ENCODE measurements at places on chromosomes 12 and 14. TPM values are rescaled to one million over a fixed set of nuclear protein-coding genes. Genes with fewer than 3 reads are reported as not detected.

GRCh38 chr14:68392393-68393141, 400.3 kb downstream of the ZFP36L1 start:
- H3K36me3 ChIP-seq, result no peaks in the 10 kb centered on the region
- no peaks in the 10 kb centered on the region for H3K4me1 ChIP-seq
- no peak for DNase-seq
- H3K27me3 ChIP-seq, result no peaks in the 10 kb centered on the region
- H3K27ac ChIP-seq, result no peak overlapping the region
- H3K4me3 ChIP-seq, result no peak overlapping the region

GRCh38 chr12:70364695-70365397, 1.2 kb upstream of the KCNMB4 start:
- no peak overlapping the region for H3K27ac ChIP-seq
- no peaks in the 10 kb centered on the region for H3K36me3 ChIP-seq
- H3K27me3 ChIP-seq, result peaks cover 20% of the 10 kb centered on the region
- H3K4me1 ChIP-seq, result peaks cover 7% of the 10 kb centered on the region
- peak overlapping the region; percentile 48 for H3K4me3 ChIP-seq

- no peaks in the 10 kb centered on the region for H3K36me3 ChIP-seq
- DNase-seq, result peak; percentile 87
- peaks cover 11% of the 10 kb centered on the region for H3K4me1 ChIP-seq
- peak within 1 kb of the TSS; percentile 75 for H3K4me3 ChIP-seq
- H3K27ac ChIP-seq, result peak within 1 kb of the TSS; percentile 94
Measured at GRCh38 chr14:37172024-37172869, at the start of gene SLC25A21. Gene SLC25A21, minus strand, starts transcription at chr14:37172606.

- H3K27me3 ChIP-seq, result no peaks in the 10 kb centered on the region
- peaks cover 48% of the 10 kb centered on the region for H3K4me1 ChIP-seq
- H3K4me3 ChIP-seq, result no peak overlapping the region
- H3K36me3 ChIP-seq, result no peaks in the 10 kb centered on the region
Measured at GRCh38 chr12:116919247-116919661, 8.5 kb downstream of the FBXW8 start.

GRCh38 chr12:55039395-55040354, 19.9 kb downstream of the NEUROD4 start:
- H3K27me3 ChIP-seq, result peaks cover 7% of the 10 kb centered on the region
- no peak overlapping the region for H3K4me3 ChIP-seq
- no peaks in the 10 kb centered on the region for H3K4me1 ChIP-seq
- no peak for DNase-seq
- H3K27ac ChIP-seq, result no peak overlapping the region

GRCh38 chr12:107109726-107110719, 16.7 kb upstream of the CRY1 start:
- 0 out of 3 replicates have a peak overlapping the region, but pooled peaks have one; percentile 15 for H3K27ac ChIP-seq
- no peaks in the 10 kb centered on the region for H3K27me3 ChIP-seq
- no peaks in the 10 kb centered on the region for H3K4me1 ChIP-seq
- peak overlapping the region; percentile 2 for H3K4me3 ChIP-seq
- DNase-seq, result no peak

- H3K27me3 ChIP-seq, result no peaks in the 10 kb centered on the region
- no peak overlapping the region for H3K4me3 ChIP-seq
- H3K36me3 ChIP-seq, result no peaks in the 10 kb centered on the region
- DNase-seq, result no peak
- H3K4me1 ChIP-seq, result no peaks in the 10 kb centered on the region
Measured at GRCh38 chr12:116308647-116309046, 31.2 kb upstream of the MED13L start.

- no peaks in the 10 kb centered on the region for H3K4me1 ChIP-seq
- no peaks in the 10 kb centered on the region for H3K27me3 ChIP-seq
- no peak for DNase-seq
Measured at GRCh38 chr14:59313144-59313651, 124.7 kb downstream of the DAAM1 start.

- DNase-seq, result no peak
- H3K4me3 ChIP-seq, result no peak overlapping the region
- H3K4me1 ChIP-seq, result no peaks in the 10 kb centered on the region
- no peaks in the 10 kb centered on the region for H3K36me3 ChIP-seq
- no peaks in the 10 kb centered on the region for H3K27me3 ChIP-seq
- no peak overlapping the region for H3K27ac ChIP-seq
Measured at GRCh38 chr14:93381644-93382043, 34.7 kb downstream of the COX8C start.

DNA sequence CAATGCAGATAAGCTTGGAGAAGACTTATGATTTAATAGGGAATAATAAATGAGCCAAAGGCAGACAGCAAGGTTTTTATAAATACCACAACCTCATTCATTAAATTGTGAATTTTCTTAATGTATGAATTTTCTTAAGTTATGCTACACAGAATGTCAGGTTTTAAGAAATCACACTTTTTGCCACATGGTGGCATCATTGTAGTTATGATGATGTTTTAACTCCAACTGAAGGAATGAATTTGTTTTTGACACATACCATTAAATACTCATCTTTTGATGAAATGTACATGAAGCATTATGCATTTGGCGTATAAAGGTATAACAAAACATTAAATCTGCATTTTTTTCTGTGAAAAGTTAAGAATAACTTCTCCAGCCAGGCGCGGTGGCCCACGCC, 524.1 kb upstream of the FBXO33 start:
- no peaks in the 10 kb centered on the region for H3K27me3 ChIP-seq
- no peak overlapping the region for H3K4me3 ChIP-seq
- H3K36me3 ChIP-seq, result no peaks in the 10 kb centered on the region
- no peaks in the 10 kb centered on the region for H3K4me1 ChIP-seq
- H3K27ac ChIP-seq, result no peak overlapping the region
- no peak for DNase-seq

DNA sequence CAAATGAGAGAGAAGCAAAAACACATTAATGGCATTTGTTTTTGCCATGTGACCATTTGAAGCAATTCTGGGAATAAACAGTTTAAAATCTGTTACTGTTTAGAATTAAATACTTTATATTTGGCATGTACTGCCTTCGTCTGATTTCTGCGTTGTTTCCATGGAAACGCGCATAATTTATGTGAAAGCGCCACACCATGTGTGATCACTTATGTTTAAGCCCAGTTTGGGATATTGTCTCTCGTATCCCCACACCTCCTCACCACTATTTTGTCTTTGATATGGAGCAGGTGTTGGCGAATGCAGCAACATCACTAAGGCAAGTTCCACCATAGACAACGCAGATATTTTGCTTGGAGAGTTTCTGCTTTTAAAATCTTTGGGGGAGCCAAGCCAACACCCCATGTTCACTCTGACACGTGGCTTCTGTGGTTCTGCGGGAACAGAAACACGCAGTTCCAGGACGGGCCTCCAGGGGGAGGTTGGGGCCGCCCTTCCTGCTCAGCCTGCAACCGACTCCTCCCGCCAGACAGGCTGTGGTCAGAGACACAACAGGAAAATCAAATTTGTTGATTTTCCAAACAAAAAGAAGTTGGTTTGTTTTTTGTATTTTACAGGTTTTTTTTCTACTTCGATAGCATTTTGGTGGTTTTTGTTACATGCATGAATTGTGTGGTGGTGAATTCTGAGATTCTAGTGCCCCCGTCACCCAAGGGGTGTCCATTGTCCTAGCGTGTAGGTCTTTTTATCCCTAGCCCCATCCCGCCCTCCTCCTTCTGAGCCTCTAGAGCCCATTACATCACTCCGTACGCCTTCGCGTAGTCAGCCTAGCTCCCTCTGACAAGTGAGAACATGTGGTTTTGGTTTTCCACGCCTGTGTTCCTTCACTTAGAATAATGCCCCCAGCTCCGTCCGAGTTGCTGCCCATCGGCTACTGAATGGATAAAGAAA, 101.9 kb upstream of the SFSWAP start:
- H3K27me3 ChIP-seq, result peaks cover 42% of the 10 kb centered on the region
- H3K4me1 ChIP-seq, result peaks cover 20% of the 10 kb centered on the region
- DNase-seq, result peak; percentile 85

DNA sequence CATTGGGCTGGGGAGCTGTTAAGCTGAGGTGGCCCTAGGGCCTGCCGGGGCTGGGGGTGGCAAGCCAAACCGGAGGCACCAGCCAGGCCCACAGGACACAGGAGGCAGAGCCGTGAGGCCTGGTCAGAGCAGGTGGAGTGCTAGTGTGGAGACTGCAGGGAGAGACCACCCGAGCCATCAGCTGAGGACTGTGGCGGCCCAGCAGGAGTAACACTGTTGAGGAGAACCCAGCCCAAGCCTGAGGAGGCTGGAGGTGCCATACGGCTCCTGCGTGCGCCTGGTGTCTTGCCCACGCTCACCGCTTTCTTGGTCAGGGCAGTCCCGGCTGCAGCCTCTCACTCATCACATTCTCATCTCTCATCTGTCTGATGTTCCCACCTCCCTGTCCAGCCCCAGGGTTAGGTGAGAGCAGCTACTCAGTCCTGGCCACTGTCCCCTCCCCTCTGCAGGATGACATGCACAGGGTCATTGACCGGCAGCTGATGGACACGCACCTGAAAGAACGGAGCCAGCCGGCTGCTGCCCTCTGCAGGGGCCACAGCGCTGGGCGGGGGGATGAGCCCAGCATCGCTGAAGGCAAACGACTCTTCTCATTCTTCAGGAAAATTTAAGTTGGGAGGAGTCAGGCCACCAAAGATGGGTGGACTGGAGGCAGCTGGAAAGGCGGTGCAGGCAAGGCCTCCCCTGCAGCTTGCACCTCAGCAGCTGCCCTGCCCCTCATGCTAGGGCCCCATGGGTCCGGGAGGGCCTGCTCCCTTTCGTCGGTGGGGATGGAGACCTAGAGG, 23.8 kb downstream of the RAB35 start:
- no peak overlapping the region for H3K4me3 ChIP-seq
- peaks cover 45% of the 10 kb centered on the region for H3K4me1 ChIP-seq
- H3K27me3 ChIP-seq, result no peaks in the 10 kb centered on the region
- no peak overlapping the region for H3K27ac ChIP-seq
- H3K36me3 ChIP-seq, result peaks cover 38% of the 10 kb centered on the region
- DNase-seq, result no peak

DNA sequence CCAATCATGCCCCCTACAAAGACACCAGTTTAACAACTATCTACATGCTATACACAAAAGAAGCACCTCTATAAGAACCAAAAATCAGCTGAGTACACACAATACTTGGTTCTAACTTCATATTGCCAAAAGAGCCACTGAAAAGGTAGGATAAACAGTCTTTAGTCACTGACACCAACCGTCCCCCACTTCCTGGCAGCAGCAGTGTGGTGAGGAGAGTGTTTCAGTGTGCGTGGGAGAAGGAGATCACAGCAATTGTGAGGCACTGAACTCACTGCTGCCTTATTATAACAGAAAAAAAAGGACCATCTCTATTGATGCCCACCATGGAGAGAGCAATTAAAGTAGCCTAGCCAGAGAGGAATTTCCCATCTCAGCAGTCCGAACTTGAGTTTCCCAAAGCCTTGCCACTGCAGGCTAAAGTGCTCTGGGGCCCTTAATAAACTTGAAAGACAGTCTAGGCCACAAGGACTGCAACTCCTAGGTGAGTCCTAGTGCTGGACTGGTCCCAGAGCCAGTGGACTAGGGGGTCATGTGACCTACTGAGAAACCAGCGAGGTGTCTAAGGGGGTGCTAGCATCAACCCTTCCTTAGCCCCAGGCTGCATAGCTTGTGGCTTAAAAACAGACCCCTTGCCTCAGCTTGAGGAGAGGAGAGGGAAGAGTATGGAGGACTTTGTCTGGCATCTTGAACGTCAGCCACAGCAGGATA, 37.1 kb upstream of the LMNTD1 start:
- H3K27me3 ChIP-seq, result no peaks in the 10 kb centered on the region
- H3K27ac ChIP-seq, result no peak overlapping the region
- no peaks in the 10 kb centered on the region for H3K36me3 ChIP-seq
- no peaks in the 10 kb centered on the region for H3K4me1 ChIP-seq
- no peak for DNase-seq

- no peak overlapping the region for H3K27ac ChIP-seq
- DNase-seq, result no peak
- no peaks in the 10 kb centered on the region for H3K4me1 ChIP-seq
- peaks cover 6% of the 10 kb centered on the region for H3K27me3 ChIP-seq
- no peak overlapping the region for H3K4me3 ChIP-seq
- H3K36me3 ChIP-seq, result no peaks in the 10 kb centered on the region
Measured at GRCh38 chr12:125272383-125272933, 207.2 kb downstream of the AACS start.

Gene SERPINA10
- not detected for total RNA-seq

Gene TULP3
- 6.7 TPM for total RNA-seq

Gene PCED1B
- 7.2 TPM for total RNA-seq

Gene HAL
- not detected for total RNA-seq

Gene CLEC4D
- total RNA-seq, result not detected

Gene KRT6C
- not detected for total RNA-seq

All from K562 (cell line).